Activated naive CD8-positive, alpha-beta T cell treated with anti-CD3 and anti-CD28 coated beads for 36 hours (primary cell): ENCODE measurements at places on chromosomes 1 and 21. TPM values are rescaled to one million over a fixed set of nuclear protein-coding genes. Genes with fewer than 3 reads are reported as not detected.

CFAP74 gene
- 0.31 TPM for total RNA-seq

GJA4 gene
- not detected for total RNA-seq

B3GALT5 gene
- not detected for total RNA-seq

C1orf116 gene
- 0.08 TPM for total RNA-seq

DNA sequence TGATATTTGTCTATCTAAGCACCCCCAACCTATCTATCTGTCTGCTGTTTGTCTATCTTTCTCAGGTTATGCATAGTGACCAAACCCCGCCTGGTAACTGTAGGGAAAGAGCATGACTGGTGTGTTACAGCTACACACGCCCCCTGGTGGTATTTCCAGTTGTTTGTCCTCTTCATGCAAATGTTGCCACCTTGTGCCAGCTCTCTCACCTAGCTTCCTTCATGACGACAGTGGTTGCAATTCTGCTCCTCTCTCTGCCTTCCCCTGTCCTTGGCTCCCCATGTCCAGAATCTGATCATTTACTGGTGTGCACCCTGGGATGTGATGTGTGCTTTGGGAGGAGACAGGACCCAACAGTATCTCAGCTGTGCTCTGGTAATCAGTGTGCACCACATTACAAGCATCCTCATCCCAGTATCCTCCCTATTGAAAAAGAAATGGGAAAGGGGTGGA, 8.1 kb upstream of the INKA2 start:
- no peaks in the 10 kb centered on the region for H3K36me3 ChIP-seq
- no peak overlapping the region for H3K4me3 ChIP-seq
- DNase-seq, result peak; percentile 49
- H3K27me3 ChIP-seq, result peaks cover under 1% of the 10 kb centered on the region
- H3K27ac ChIP-seq, result no peak overlapping the region

DNA sequence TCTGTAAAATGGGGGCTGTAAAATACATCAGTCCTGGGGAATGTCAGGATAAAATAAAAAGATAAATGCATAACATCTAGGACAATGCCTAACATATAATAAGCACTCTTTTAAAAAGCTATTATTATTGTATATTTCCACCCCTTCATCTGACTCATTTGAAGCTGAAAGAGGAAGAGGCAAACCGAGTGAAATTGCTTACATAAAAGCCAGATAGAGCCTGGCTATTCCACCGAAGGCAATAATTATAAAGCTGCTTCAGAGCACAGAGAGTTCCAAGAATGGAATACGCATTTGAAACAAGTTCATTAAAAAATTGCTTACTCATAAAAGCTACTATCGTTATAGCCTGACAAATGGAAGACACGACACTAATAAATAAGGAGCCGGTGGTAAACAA, 186.1 kb upstream of the CAMK1G start:
- peaks cover 16% of the 10 kb centered on the region for H3K27me3 ChIP-seq
- H3K4me1 ChIP-seq, result no peaks in the 10 kb centered on the region
- no peak for DNase-seq
- H3K36me3 ChIP-seq, result no peaks in the 10 kb centered on the region
- no peak overlapping the region for H3K27ac ChIP-seq

GRCh38 chr1:172246521-172247390, 173.7 kb upstream of the C1orf105 start:
- H3K4me3 ChIP-seq, result no peak overlapping the region
- no peaks in the 10 kb centered on the region for H3K36me3 ChIP-seq
- DNase-seq, result no peak
- H3K4me1 ChIP-seq, result no peaks in the 10 kb centered on the region
- no peak overlapping the region for H3K27ac ChIP-seq
- no peaks in the 10 kb centered on the region for H3K27me3 ChIP-seq
